ENCODE measurements at places on chromosomes 6 and 20.

- no peak for DNase-seq
These were observed 73.5 kb downstream of the TTLL2 start for GRCh38 chr6:167398214-167399050.

GRCh38 chr20:59159493-59160376, 3.9 kb upstream of the ZNF831 start:
- DNase-seq: no peak

GRCh38 chr6:46949632-46950280, 28.0 kb upstream of the ADGRF5 start:
- DNase-seq: peak; percentile 16

GRCh38 chr20:14882846-14883245, 545.4 kb upstream of the FLRT3 start:
- no peak for DNase-seq

DNA sequence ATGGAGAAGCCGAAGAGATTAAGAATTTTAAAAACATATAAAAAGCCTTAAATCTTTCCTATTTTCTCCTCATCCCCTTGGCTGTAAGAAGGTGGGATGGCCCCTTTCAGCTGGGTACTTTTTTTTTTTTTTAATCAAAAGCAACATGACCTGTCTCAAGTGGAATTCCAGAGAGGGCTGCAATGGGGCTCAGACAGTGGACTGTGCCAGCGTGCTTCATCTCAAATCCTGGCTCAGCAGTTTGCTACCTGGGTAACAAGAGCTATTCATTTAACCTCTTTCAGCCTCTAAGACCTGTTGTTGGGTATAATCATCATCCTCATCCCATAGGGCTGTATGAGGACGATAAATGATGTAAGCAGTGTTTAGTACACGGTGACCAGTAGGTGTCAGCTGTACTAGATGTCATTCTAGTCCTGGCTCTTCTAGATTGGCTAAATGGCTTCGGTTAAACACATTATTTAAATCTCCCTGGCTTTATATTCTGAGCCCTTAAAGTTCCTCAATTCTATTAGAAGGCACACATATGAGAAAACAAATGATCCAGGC, 6.9 kb upstream of the PPP1R3G start:
- DNase-seq: no peak
